Right cardiac atrium (tissue), 5 donors: ENCODE measurements at places on chromosomes 16 and 17. TPM values are rescaled to one million over a fixed set of nuclear protein-coding genes. Genes with fewer than 3 reads are reported as not detected.

GRCh38 chr16:12801511-12802042 is 2.1 kb downstream of the CPPED1 start:
- DNase-seq = peak; percentile 56

GRCh38 chr17:45013021-45013997 is 38.1 kb downstream of the DCAKD start:
- peak; percentile 87 for DNase-seq

DNA sequence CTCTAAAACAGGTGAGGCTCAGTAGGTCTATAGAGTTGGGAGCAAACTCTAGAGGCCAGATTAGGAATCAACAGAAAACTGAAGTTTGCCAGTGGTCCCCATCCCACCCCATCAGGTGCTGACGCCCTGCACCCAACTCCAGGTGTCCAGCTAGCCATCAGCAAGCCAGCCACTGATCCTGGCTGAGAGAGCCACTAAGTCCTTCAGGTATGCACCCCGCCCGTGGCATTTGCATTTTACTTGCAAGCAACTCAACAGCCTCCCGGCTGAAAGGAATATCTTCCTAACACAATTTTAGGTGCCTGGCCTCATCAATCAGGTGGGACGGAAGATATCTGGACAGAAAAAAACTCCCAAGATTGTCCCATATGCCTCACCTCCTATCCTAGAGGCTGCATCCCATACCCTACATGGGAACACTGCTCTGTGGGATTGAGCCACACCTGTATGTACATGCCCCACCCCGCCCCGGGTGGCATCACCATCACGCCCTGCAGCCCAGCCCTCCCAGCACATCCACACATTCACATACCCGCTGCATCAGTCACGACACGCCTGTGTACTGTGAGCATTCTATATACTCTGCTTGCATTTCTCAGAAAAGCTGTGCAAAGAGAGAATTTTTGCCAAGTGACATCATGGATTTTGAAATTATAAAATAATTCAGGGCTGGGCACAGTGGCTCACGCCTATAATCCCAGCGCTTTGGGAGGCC is 8.3 kb downstream of the OTOP3 start:
- no peak for DNase-seq

GRCh38 chr16:3161235-3162018 is 26.6 kb upstream of the OR1F1 start:
- no peak for DNase-seq

GRCh38 chr17:52105591-52105990 is 52.9 kb downstream of the CA10 start:
- no peak for DNase-seq

DNA sequence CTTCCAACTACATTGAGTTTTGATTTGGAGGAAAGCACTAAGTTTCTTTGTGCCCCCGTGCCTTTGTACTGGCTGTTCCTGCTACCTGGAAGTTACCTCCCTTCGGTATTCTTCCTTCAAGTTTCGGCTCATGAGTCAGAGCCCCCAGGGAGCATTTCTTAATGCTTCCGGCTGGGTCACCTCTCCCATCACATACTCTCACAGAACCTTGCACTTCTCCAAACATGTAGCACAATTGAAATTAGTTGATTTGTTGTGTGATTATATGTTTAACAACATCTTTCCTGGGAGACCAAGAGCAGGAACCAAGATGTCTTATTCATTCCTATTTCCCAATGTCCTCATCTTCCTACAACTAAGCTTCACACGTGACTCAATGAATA is 158.6 kb upstream of the CDH5 start:
- no peak for DNase-seq

DNA sequence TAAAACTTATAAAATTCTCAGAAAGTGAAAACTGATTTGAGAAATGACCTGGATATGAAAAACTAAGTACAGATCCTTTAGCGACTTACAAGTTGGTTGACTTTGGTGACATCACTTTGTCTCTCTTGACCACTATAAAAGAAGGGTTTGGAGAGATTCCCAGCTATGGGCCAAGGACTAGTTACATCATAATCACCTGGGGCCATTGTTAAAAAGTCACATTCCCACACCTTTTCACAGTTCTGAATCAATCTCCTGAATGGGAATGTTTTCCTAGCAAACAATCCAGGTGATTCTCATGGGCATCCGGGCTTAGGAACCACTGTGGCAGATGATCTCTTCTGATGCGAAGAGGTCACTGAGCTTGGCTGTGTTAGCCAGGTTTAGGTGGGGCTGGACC is 620 bp upstream of the VWA3A start:
- DNase-seq = no peak

DNA sequence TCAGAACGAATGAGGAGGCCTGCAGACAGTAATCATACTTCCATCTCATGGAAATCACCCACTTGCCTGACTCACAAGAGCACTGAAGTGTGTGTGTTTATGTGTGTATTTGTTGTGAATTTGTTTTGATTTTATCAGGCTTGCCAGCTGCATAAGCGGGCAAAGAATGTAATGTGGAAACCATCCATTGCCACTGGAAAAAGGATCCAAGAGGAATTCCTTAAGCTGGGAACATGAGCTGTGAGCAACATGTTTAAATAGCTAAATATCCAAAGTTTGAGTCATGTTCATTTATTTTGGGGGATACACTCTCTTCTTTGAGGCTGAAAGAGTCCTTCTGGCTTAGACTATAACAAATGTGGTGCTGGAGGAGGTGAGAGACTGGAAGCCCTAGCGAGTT is 198.4 kb upstream of the TBX2 start:
- no peak for DNase-seq

GRCh38 chr16:55663765-55664677 is 8.2 kb downstream of the SLC6A2 start:
- DNase-seq = no peak

DNA sequence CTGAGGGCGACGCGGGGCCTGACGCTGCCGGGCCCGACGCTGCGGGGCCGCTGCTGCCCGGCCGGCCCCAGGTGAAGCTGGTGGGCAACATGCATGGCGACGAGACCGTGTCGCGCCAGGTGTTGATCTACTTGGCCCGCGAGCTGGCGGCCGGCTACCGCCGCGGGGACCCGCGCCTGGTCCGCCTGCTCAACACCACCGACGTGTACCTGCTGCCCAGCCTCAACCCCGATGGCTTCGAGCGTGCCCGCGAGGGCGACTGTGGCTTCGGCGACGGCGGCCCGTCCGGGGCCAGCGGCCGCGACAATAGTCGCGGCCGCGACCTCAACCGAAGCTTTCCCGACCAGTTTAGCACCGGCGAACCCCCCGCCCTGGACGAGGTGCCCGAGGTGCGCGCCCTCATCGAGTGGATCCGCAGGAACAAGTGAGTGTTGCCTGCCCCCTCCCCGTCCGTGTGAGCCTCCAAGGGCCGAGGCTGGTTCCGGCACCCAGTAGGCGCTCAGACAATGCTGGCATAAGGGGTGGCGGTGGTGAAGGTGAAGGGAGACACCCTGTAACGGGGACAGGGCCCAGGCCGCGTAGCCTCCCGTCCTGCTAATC is 676 bp downstream of the CPD start:
- peak; percentile 32 for DNase-seq

DNA sequence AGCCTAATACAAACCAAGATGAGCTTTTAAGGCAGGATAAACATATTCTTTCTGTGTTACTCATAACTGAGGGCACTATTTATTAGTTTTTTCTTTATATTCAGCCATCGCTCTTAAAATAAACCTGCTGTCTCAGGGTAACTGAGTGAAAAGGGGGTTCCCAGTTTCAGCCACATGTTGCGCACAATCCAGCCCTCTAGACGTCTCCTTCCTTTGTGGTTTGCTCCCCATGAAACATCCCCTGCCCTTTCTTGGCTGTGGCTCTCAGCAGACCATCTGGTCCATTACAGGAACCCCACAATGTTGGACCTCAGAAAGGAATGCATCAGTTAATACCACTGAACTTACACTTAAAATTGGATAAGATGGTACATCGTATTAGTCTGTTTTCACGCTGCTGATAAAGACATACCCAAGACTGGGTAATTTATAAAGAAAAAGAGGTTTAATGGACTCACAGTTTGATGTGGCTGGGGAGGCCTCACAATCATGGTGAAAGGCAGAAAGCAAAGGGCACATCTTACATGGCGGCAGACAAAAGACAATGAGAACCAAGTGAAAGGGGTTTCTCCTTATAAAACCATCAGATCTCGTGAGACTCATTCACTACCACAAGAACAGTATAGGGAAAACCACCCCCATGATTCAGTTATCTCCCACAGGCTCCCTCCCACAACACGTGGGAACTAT is 12.6 kb upstream of the IL21R start:
- no peak for DNase-seq

The ENPP7 gene
- not detected for polyA plus RNA-seq

The HOXB5 gene
- 0.14 TPM for polyA plus RNA-seq

The C16orf86 gene
- 6.0 TPM for polyA plus RNA-seq

The FOXF1 gene
- 0.84 TPM for polyA plus RNA-seq

The ZFPM1 gene
- polyA plus RNA-seq = 7.7 TPM
